ENCODE measurements at places on chromosomes 4 and X.

- no peak for DNase-seq
Measured at GRCh38 chrX:119647552-119648420, 41.6 kb upstream of the NKRF start.

DNA sequence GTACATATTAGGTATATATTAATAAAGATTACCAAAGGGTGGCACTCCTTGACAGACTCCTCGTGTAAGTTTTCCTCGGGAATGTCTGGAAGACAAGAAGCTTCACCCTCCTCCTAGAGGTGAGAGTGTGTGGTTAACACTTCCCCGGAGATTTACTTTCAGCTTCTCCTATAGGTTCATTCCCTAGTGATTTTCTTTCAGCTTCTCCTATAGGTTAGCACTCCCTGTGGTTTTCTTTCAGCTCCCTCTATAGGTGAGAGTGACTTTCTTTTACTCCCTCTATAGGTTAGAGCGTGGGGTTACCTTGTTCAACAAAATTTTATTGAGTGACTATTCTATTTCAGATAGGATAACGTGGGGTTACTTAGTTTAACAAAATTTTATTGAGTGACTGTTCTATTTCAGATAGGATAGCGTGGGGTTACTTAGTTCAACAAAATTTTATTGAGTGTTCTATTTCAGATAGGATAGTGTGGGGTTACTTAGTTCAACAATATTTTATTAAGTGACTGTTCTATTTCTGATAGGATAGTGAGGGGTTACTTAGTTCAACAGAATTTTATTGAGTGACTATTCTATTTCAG is 106.0 kb upstream of the PLAC1 start:
- DNase-seq, result peak; percentile 65

- DNase-seq, result no peak
Measured at GRCh38 chrX:50432829-50433289, 37.8 kb downstream of the DGKK start.

DNA sequence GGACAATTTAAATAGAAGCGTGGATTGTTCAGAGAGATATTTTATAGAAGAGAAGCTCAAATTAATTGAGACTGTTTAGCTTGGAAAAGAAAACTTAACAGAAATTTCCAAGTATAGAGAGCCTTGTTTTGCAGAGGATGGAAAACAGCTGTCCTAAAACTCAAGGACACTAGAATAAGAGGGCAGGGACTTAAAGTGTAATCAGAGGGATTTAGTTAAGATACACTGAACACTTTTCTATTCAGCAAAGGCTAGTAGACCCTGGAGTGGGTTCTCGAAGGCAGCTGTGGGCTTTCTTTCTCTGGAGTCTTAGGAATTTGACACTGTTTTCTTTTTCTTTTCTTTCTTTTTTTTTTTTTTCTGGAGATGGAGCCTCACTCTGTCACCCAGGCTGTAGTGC is 92.7 kb upstream of the ARX start:
- DNase-seq, result no peak

DNA sequence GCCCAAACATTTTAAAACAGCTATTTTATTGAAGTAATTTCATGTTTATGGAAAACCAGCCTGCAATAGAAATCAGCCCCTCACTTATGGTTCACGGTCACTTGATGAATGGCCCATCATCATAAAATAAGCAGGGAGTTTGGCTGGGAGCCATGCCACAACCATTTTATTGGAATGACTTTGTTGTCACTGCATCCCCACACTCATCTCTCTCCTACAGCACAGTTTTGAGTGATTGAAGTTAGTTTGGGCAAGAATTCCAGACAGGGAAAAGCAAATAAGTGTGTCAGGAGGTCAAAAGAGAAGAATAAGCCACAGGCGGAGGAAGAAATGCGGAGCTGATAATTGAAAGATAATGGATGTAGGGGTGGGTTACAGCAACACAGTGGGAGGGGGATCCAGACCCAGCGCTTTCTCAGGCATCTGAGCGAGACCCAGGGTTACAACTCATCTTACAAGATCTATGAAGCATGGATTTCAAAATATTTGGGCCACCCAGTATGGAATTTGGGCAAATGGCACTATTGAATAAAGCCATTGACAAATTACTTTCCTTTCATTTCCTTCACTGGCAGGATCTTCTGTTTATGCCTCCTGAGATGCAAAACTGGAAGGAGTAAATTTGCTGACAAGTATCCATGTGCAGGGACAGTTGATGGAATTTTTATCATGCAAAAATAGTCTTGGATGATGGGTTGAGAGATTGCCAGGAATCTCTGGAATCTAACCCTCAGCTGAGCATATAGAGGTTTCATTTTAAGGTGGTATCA is 100.8 kb downstream of the SHROOM3 start:
- DNase-seq, result no peak

DNA sequence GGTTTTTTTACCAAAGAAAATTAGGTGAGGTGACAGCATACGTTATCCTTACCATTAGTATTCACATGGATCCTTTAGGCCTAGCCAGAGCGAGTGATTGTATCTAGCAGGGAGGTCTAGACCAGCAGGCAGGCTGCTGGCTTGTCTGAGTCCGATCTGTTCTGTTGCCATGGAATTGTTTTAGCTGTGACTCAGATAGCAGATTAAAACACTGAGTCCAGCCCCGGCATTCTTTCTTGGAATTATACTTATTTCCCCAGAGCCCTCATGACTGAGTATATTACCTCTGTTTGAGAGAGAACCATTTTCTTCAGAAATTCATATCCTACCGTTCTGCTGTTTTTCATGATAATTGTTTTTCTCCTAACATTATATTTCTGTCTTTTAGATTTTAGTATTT is 37.4 kb downstream of the OCRL start:
- peak; percentile 54 for DNase-seq

All from erythroblast (primary cell).